ENCODE measurements at places on chromosomes 5 and 9.
A peak's percentile ranks its signal among the peaks of the same experiment; 100 is the strongest.

DNA sequence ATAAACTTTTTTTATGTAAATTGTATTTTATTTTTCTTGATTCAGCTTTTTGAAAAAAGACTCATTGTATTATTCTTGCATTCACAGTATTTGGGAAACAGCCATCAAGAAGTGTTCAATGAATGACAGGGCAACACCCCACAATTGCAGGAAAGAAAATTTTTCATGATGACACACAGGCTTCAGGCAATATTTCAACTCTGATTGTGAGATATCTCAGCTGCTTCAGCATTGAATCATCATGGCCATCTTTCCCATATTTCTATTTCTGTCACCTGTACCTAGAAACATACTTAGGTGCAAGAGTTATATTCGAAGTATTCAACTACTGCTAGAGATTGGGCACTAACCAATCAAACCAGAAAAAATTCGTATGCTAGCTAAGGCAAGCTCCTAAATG is 446.0 kb downstream of the ISL1 start:
- no peak for DNase-seq

DNA sequence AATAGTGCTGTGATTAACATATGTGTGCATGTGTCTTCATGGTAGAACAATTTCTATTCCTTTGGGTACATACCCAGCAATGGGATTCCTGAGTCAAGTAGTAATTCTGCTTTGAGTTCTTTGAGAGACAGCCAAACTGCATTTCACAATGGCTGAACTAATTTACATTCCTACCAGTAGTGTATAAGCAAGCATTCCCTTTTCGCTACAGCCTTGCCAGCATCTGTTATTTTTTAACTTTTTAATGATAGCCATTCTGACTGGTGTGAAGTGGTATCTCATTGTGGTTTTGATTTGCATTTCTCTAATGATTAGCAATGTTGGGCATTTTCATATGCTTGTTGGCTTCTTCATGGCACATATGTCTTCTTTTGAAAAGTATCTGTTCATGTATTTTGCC is 308.5 kb downstream of the ARRDC3 start:
- no peak for DNase-seq

GRCh38 chr9:123552530-123552929 is 196.5 kb downstream of the CRB2 start:
- no peak for DNase-seq

- DNase-seq: no peak
Measured at GRCh38 chr9:108910402-108910801, 23.5 kb downstream of the ELP1 start.

GRCh38 chr5:168328814-168329213 is 37.4 kb downstream of the WWC1 start:
- peak; percentile 5 for DNase-seq

Measured in NCI-H1417 (cell line).